HS-5 (cell line): ENCODE measurements at places on chromosomes 16 and 17.

GRCh38 chr16:678209-678857 lies 1.9 kb upstream of the STUB1 start:
- DNase-seq: no peak

GRCh38 chr17:58521680-58522079 lies 7.2 kb upstream of the MTMR4 start:
- no peak for DNase-seq

DNA sequence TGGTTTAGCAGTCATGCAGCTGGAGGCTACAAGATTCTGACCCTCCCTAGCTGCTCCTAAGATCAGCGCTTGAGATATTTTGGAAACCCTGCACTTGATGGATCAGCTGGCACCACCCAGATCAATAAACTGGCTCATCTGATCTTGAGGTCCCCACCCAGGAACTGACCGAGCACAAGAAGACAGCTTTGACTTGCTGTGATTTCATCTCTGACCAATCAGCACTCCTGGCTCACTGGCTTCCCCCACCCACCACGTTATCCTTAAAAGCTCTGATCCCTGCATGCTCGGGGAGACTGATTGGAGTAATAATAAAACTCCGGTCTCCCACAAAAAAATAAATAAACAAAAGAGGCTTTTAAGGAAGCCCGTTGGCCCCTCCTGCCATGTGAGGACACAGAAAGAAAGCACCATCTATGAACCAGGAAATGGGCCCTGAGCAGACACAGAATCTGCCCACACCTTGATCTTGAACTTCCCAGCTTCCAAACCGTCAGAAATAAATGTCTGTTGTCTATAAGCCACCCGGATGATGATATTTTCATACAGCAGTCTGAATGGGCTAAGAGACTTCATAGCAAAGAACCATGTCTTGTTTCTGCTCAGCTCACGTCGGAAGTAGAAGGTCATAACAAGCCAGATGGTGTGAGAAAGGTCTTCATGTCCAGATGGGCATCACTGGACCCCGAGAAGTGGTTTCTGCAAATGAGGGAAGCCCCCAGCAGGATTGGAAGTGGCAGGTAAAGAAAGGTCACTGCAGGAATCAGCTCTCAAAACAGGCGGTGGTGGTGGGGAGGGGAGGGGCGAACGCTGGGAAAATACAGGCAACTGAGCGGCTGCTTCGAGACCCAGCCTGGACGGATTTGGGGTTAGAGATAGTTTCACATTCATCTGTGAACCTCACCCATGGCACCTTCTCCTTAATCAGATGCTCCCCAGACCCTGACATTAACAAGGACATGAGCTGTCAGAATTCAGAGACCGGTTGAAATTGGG lies 19.8 kb upstream of the RPH3AL start:
- no peak for DNase-seq

- DNase-seq: no peak
Measured at GRCh38 chr16:77059446-77059845, 131.5 kb upstream of the MON1B start.

DNA sequence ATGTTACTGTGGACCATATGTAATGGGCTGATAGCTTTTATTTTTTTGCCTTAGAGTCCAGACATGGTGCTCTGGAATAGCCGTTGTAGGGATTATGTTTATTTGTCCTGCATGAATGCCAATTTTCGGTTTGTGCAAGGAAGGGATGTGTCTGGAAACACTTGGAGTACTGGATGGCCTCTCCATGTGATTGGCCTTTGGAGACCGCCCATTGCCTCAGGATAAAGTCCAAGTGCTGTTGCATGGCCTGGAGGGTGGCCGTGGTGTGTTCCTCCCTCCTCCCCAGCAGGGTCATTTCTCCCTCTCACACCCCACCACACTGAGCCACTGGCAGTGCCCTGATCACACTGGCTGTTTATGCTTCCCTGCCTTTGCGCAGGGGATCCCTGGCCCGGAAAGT lies 93.9 kb downstream of the MSI2 start:
- no peak for DNase-seq

DNA sequence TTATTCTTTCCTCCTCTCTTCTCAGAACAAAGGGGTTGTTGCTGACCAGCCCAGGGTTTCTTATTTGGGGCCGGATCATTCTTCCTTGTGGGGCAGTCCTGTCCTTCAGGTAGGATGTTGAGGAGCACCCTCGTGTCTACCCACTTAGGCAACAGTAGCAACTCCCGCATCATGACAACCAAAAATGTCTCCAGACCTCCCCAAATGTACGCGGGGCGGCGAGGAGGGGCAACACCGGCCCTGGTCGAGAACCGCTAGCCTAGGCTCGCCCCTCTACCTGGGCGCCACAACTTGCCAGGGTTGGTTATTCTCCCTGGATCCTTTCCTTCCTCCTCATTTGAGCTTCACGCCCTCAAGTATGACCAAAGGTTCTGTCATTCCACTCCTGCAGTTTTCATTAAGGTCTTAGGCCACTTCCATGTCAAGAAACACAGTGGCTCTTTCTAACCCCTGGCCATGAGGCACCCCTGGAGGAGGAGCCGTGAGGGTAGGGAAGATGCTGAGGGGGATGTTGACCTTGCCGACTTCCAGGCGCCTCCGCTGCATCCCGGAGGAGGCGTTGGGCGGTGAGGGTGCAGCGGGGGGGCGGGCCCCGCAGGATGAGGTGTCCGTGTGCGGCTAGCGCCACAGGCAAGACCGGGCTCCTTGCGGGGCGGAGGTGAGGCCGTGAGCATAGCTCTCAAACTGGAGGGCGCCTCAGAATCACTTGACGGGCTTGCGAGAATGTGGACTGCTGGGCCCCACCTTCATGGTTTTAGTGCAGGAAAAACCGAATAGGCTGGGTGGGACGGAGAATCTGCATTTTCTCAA lies 712 bp upstream of the SPECC1 start:
- no peak for DNase-seq

DNA sequence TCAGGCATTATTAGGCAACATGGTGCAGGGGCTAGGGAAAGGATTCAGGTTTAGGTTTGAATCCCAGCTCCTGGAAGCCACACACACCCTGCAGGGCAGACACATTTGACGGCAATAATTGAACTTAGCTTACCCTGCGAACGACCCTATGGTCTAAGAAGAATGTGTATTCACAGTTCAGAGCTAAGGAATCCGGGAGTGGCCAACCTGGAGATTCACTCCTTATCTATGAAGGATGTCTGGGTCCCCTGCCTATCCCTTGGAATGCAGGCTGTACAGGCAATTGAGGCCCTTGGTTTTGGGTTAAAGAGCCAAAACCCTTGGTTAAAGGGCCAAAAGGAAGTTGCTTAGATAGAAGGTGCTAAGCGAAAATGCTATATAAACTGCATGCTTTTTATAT lies 2.9 kb upstream of the SYT17 start:
- no peak for DNase-seq

DNA sequence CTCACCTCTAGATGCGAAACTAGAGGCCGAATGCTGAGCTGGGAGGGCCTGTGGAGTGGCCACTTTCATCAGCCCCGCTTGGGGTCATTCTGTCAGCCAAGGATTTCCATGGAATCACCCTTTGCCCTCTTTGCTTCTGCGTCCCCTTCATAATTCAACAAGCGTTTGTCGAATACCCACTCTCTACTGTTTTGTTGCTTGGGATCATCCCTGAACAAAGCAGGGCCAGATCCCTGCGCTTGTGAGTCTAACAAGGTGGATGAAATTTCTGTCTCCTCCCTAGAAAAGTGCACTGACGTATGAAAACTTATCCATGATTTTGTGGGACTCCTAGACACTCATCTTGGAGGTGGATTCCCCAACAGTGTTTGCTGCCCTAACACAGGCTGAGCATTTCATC lies 3.3 kb upstream of the SLC12A3 start:
- no peak for DNase-seq

- no peak for DNase-seq
Measured at GRCh38 chr17:47660064-47660492, 10.4 kb downstream of the KPNB1 start.

DNA sequence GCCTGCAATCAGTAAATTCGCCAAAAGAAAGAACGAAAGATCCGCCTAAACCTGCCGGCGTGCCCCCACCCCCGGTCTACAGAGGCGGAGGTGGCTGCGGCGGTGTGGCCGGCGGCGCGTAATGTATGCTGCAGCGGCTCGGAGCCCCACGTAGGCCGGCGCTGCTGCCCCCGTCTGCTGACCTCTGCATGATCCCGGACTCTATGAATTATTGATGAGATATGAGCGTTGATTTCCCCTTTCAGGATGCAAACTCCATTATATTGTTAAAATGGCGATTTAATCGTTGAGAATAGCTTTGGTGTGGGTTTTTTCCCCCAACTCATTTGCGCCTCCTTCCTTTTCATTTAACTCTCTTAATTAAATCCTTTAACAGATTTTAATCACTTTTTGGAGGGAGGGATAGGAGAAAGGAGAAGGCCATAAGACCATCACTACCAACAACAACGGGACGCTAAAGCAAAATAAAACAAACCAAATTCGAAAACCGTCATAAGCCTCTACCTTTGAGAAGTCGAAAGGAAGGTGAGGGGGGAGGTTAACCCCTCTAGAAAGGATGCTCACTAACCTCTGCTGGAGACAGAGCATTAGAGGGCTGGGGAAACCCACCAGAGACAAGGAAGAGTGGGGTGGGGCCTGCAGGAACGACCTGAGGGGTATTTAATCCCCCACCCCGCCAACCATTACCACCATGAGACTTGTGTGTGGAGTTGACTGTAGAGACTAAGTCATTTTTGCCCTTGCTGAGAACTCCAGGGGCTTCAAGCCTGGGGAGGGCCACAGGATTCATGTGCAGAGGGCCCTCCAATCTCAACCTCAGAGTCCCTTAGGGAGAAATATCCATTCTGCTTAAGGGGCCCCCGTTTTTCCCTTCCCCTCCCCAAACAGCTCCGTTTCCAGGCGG lies 3.4 kb downstream of the HOXB3 start:
- no peak for DNase-seq

DNA sequence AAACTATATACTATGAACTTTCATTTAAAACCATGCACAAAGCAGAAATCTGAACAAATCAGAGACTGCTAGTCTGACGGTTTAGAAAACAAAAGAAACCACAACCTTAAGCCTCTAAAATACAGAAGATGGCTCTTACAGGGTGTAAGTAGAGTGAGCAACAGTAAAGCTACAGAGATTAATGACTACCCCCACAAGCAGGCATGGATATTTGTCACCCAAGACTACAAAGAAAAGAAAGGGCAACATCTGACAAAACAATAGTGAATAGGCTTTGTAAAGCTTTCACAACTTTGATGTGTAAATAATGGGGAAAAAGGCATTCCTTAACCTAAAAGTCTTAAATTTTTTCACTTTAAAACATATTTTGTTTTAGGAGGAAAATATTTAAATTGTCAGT lies 75.0 kb downstream of the SPAG9 start:
- DNase-seq: no peak

DNA sequence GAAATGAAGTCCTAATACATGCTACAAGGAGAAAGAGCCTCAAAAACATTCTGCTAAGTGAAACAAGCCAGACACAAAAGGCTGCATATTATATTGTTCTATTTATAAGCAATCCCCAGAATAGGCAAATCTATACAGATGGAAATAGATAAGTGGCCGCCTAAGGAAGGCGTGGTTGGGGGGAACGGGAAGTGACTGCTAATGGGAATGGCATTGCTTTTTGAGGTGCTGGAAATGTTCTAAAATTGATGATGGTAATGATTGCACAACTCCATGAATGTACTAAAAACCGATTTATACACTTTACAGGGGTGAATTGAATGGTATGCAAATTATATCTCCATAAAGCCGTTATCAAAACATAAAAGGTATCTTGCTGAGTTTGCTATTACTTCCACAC lies 67.7 kb downstream of the GAS7 start:
- no peak for DNase-seq

- DNase-seq: peak; percentile 82
Measured at GRCh38 chr16:69057400-69058378, 47.8 kb upstream of the HAS3 start.

- no peak for DNase-seq
Measured at GRCh38 chr17:69207151-69207550, 21.5 kb downstream of the ABCA10 start.

DNA sequence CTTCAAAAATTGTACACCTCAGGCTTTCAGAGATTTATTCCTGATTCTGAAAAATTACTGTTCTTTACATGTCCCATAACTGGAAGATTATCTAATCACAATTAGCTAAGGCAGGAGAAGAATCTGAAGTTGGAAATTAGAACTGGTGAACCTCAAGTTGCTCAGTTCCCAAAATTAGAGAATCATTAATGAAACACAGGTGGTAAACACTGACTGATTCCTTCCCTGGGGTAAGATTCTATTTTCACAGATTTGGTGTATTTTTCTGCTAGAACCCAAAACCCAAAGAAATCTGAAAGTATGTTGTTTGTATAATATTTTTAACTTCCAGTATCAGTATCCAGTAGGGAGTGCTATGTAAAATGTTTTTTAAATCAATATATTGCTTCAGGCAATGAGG lies 25.7 kb downstream of the PHKB start:
- no peak for DNase-seq

- no peak for DNase-seq
Measured at GRCh38 chr17:41868568-41868967, 3.3 kb upstream of the KLHL11 start.

- no peak for DNase-seq
Measured at GRCh38 chr16:4852221-4852872, 5.1 kb downstream of the UBN1 start.

DNA sequence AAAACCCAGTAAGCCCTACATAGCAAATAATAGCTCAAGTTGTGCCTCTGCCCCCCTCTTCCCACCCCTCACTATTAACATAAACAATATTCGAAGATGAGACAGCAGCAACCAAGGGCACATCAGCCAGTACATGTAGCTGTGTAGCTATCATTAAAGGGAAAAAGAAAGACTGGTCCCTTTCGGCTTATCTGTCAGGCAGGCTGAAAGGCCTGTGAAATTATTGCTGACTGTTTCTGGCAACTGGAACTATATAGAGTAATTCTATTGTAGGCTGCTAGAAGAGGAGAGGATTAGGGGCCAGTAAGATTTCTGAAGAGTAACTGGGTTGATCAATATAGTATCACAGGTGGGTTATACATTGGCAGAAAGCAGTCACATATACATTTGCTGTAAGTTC lies 36.5 kb upstream of the RASL10B start:
- DNase-seq: no peak

DNA sequence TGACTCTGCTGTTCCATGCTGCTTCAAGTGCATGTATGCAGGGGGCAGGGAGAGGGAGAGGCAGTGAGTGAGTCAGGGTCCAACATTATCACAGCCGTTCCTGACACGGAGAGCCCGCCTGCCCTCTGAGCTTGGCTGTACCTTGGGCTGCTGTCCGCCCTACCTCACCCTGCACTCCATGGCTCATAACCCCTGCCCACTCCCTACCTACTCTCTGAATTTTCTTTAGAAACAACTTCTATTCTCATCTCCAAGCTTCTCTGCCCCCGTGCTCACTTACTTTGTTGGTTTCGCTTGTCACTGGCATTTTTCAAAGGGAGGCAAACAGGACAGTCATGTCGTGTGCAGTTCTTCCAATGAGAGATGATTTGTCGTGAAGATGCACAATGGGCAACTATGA lies 74.4 kb upstream of the TRAP1 start:
- no peak for DNase-seq

GRCh38 chr16:88527186-88527936 lies 42.8 kb upstream of the ZC3H18 start:
- DNase-seq: no peak
